ENCODE measurements at places on chromosomes 5 and 9. TPM values are rescaled to one million over a fixed set of nuclear protein-coding genes. Genes with fewer than 3 reads are reported as not detected.

The RLN1 gene
- not detected for total RNA-seq

The ORM2 gene
- total RNA-seq, result not detected

The C5orf58 gene
- not detected for total RNA-seq

The AGXT2 gene
- total RNA-seq, result not detected
